ENCODE measurements at places on chromosomes 1 and 21. TPM values are rescaled to one million over a fixed set of nuclear protein-coding genes. Genes with fewer than 3 reads are reported as not detected.

- H3K36me3 ChIP-seq, result no peaks in the 10 kb centered on the region
- H3K27me3 ChIP-seq, result no peaks in the 10 kb centered on the region
- no peak overlapping the region for H3K27ac ChIP-seq
- H3K4me3 ChIP-seq, result no peak overlapping the region
- no peak for DNase-seq
Observed at GRCh38 chr1:150534002-150534401, 15.2 kb upstream of the ADAMTSL4 start.

- no peak overlapping the region for H3K4me3 ChIP-seq
- no peaks in the 10 kb centered on the region for H3K36me3 ChIP-seq
- no peak overlapping the region for H3K27ac ChIP-seq
Observed at GRCh38 chr1:205940710-205941109, 2.5 kb downstream of the SLC26A9 start.

DNA sequence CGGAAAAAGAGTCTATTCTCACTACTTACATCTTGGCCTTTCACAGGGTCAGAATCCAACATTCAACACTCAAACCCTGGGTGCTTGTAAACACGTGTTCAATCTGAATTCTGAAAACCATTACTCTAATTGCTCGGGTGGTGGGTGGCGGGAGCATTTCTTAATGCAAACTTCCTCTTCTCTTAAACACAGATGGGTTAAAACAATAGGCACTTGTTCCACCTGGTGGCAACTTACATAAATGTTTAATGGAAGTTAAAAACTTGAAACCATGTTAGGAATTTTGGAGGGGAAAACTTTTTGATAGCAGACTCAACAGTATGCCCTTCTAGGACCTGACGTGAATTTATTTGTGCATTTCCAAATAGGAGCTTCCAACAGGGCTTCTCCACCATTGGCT lies 23.4 kb upstream of the TDRD10 start:
- H3K27me3 ChIP-seq, result no peaks in the 10 kb centered on the region
- DNase-seq, result no peak
- H3K4me1 ChIP-seq, result peaks cover 35% of the 10 kb centered on the region
- H3K4me3 ChIP-seq, result no peak overlapping the region
- H3K36me3 ChIP-seq, result peaks cover 7% of the 10 kb centered on the region

DNA sequence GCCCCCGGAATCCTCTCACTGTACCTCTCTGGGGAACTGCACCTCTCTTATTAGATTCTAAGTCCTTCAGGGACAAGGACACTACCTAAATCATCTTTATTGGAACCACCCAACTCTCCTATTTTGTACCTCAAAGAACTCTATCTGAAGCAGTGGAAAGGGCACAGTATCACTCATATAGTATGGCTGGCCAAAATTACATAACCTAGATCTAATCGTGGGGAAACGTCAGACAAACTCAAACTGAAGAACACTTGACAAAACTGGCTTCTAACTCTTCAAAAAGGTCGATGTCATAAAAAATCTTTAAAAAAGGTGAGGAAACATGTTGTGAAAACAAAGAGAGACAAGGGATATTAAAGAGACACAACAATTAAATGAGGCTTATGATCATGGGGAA lies 210.0 kb downstream of the SLC45A1 start:
- H3K27me3 ChIP-seq, result no peaks in the 10 kb centered on the region
- peaks cover 47% of the 10 kb centered on the region for H3K4me1 ChIP-seq
- no peak for DNase-seq

GRCh38 chr1:218874313-218874712 lies 299.4 kb upstream of the LYPLAL1 start:
- no peaks in the 10 kb centered on the region for H3K27me3 ChIP-seq
- DNase-seq, result no peak
- H3K4me1 ChIP-seq, result no peaks in the 10 kb centered on the region
- H3K36me3 ChIP-seq, result no peaks in the 10 kb centered on the region
- no peak overlapping the region for H3K27ac ChIP-seq

DNA sequence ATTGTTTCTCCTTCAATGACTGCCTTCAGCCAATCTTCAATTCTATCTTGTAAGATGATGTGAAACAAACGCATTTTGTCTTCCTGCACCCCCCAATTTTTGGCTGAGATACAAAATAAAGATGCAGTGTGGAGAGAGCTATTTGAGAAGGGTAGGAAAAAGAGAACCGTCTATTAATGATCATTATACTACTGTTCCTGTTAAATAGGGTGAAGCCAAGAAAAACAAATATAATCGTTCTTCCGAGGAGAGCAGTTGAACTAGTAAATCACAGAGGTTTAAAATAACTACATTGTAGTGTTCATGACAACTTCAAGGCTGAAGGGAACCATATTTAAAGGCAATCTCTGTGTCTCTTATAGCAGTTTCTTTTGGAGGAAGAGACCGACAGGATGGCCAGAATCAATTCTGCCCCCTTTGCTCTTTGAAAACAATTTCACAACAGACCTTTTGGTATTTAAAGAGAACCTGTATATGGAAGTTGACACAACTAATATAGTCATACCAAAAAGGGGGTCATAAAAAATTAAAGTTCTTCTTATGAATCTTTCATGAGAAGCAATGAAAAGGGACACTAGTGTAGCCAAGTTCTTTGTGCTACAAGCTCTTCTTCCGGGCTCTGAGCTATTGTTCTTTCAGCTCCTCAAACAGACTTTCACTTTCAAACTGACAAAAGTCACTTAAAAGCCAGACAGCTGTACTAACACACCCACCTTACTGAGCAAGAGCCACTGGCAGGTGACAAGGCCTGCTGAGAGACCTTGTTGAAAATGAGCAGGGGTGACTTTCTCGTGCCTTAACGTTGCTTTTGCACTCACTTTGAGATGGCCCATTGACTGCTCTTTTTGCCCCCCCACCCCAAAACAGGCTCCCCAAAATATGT lies 30.9 kb downstream of the PROX1 start:
- no peak for DNase-seq
- no peaks in the 10 kb centered on the region for H3K36me3 ChIP-seq
- H3K4me3 ChIP-seq, result no peak overlapping the region
- H3K27ac ChIP-seq, result no peak overlapping the region
- H3K27me3 ChIP-seq, result no peaks in the 10 kb centered on the region
- H3K4me1 ChIP-seq, result no peaks in the 10 kb centered on the region

- H3K27me3 ChIP-seq, result no peaks in the 10 kb centered on the region
- no peak for DNase-seq
- no peaks in the 10 kb centered on the region for H3K4me1 ChIP-seq
- H3K27ac ChIP-seq, result no peak overlapping the region
- no peak overlapping the region for H3K4me3 ChIP-seq
Observed at GRCh38 chr1:92577261-92577895, 90.7 kb upstream of the GFI1 start.

DNA sequence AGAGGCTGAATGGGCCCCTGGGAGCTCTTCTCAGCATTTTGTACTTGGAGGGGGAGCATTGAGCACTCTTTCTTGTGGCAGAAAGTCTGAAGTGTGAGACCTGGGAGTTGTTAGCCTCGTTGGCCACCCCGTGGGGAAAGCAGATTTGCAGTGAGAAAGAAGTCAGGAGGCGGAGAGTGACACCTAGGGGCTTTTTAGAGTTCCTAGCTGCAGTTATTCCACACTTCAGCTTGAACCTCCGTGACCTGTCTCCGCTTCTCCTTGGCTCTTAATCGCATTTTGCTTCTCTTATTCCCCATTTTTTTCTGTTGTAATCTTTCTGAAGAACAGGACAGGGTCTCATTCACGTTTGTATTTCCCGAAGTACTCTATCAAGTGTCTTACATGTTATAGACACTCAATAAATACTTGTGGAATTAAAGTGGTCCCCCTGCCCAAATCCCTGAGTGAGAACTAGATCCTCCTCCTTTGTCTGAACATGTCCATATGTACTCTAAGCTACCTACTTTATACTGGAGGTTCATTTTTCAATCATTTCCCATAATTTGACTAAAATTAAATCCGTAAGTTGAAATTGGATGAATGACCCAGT lies 14.5 kb upstream of the C1orf141 start:
- H3K27me3 ChIP-seq, result no peaks in the 10 kb centered on the region
- no peak overlapping the region for H3K27ac ChIP-seq
- DNase-seq, result no peak
- peaks cover 7% of the 10 kb centered on the region for H3K4me1 ChIP-seq
- H3K36me3 ChIP-seq, result no peaks in the 10 kb centered on the region

DNA sequence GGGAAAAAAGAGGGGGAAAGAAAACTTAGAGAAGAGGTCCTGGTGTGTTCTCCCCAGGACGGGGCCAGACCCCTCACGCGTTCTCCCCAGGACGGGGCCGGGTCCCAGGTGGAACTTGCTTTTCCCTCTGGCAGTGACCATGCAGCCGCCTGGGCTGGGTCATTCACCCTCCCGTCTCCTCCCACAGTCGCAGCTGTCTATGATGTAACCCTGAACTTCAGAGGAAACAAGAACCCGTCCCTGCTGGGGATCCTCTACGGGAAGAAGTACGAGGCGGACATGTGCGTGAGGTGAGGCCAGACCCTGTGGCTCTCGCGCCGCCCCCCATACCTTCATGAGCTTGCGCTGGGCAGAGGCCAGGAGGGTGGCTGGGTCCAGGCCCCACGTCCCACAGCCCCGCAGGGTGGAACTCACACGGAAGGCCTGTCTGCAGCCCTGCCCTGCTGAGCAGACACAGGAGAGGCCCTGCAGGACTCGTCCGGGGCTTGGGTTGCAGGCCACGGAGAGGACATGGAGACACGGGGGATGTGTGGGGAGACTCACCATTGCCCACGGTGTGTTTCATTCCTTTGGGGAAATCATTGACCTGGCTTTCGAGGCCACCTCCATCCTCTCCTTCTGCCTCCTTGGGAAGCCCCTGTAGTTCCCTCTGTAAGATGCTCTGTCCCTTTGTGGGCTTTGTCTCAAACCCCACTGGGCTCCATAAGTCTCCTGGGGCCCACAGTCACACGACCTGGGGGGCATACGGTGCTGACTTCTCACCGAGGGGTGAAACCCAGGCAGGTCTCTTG lies 40.7 kb upstream of the TRAPPC10 start:
- peaks cover 15% of the 10 kb centered on the region for H3K4me1 ChIP-seq
- H3K27ac ChIP-seq, result no peak overlapping the region
- H3K27me3 ChIP-seq, result no peaks in the 10 kb centered on the region
- H3K4me3 ChIP-seq, result no peak overlapping the region
- H3K36me3 ChIP-seq, result peaks cover 64% of the 10 kb centered on the region

GRCh38 chr1:205951746-205952145 lies 8.5 kb upstream of the SLC26A9 start:
- H3K4me3 ChIP-seq, result no peak overlapping the region
- H3K36me3 ChIP-seq, result no peaks in the 10 kb centered on the region
- no peak for DNase-seq
- H3K27me3 ChIP-seq, result no peaks in the 10 kb centered on the region

- no peaks in the 10 kb centered on the region for H3K27me3 ChIP-seq
- H3K36me3 ChIP-seq, result no peaks in the 10 kb centered on the region
- no peak for DNase-seq
- no peaks in the 10 kb centered on the region for H3K4me1 ChIP-seq
Observed at GRCh38 chr1:215273838-215274516, 191.4 kb downstream of the KCNK2 start.

DNA sequence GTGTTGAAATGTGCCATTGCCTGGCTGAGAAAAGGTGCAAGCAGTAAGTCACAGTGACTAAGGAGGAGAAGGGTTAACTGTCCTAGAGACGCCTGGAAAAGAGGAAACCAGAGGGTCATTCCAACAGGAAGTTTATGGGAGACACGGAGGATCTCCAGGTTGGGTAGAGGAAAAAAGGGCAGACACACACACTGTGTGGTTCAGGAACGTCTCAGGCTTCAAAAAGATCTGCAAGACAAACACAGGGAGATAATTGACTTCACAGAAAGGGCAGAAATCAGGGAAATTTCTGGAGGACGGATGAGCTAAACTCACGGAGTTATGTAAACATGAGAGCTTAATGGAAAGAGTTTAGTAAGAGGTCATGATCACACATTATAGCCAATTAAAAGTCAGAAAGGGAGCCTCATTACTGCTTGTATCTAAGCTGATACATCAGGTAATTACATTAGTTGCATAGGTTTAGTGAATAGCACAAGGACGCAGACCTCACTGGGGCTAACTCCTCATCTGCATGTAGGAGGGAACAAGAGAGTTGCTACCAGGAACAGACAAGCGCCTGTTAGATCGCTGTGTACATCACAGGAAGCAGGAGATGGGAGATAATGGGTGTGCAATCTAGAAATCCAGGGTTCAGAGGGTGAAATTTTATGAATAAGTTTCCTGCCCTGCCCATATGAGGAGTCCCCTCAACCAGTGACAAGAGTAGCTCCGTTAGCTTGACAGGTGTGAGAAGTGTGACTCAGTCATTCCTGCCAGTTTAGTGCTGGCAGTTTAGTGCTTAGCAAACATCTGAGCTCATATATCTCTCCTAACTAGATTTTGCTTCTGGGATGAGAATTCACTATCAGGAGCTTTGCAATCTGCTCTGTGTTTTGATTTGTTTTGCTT lies 96.6 kb upstream of the TNR start:
- no peaks in the 10 kb centered on the region for H3K4me1 ChIP-seq
- H3K4me3 ChIP-seq, result no peak overlapping the region
- H3K27ac ChIP-seq, result no peak overlapping the region
- no peaks in the 10 kb centered on the region for H3K36me3 ChIP-seq
- DNase-seq, result no peak
- no peaks in the 10 kb centered on the region for H3K27me3 ChIP-seq

- H3K27me3 ChIP-seq, result no peaks in the 10 kb centered on the region
- no peak overlapping the region for H3K27ac ChIP-seq
- no peaks in the 10 kb centered on the region for H3K4me1 ChIP-seq
- DNase-seq, result no peak
- no peak overlapping the region for H3K4me3 ChIP-seq
- H3K36me3 ChIP-seq, result no peaks in the 10 kb centered on the region
Observed at GRCh38 chr1:13812456-13813397, 112.7 kb downstream of the PRDM2 start.

DNA sequence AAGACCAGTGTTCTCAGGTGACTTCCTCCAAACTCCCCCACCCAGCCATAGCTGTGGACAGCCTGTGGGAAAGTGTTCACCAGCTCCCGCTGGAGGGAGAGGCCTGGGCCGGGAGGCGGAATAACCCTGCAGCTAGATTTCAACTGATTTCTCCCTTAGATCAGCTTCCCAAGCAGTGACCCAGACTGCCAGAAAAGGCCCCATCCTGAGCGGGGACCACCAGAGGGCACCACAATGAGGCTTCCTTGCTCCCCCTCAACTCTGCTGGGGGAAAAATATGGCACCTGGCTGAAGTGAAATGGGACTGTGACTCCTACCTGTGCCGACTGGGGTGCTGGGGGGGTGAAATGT lies 50.8 kb downstream of the RHBG start:
- H3K36me3 ChIP-seq, result no peaks in the 10 kb centered on the region
- peaks cover 9% of the 10 kb centered on the region for H3K27me3 ChIP-seq
- no peak for DNase-seq
- peak overlapping the region; percentile 31 for H3K4me3 ChIP-seq
- H3K4me1 ChIP-seq, result peaks cover 28% of the 10 kb centered on the region

GRCh38 chr1:203673550-203674411 lies 47.1 kb downstream of the ATP2B4 start:
- DNase-seq, result peak; percentile 62
- no peak overlapping the region for H3K4me3 ChIP-seq
- peaks cover 3% of the 10 kb centered on the region for H3K36me3 ChIP-seq

Gene PLEKHA6
- 4.5 TPM for total RNA-seq

Gene SH3BGR
- total RNA-seq, result 4.0 TPM

Gene SH2D5
- total RNA-seq, result 0.13 TPM

Gene RPTN
- not detected for total RNA-seq

Gene IL22RA1
- 0.40 TPM for total RNA-seq
